ENCODE measurements at places on chromosomes 1 and 21. TPM values are rescaled to one million over a fixed set of nuclear protein-coding genes. Genes with fewer than 3 reads are reported as not detected.

DNA sequence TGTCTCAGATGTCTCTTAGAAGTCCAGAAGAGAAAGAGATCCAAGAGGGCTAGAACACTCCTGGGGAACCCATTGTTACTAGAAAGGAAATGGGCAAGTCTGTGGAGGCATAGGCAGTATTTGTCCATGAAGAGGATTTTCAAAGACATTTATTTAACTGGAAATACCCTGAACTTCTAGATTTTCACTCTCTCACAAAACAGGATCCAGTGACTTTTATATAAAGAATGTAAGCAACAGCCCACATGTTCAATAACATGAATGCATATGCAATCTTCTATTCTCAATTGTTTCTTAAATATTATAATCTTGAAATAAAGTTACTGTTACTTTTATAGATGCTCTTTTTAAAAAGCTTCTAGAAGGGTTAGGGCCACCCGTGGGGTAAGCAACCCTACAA is 53.4 kb downstream of the TBX15 start:
- H3K36me3 ChIP-seq, result peaks cover 5% of the 10 kb centered on the region
- no peak overlapping the region for H3K27ac ChIP-seq
- DNase-seq, result no peak
- H3K4me1 ChIP-seq, result peaks cover 7% of the 10 kb centered on the region

DNA sequence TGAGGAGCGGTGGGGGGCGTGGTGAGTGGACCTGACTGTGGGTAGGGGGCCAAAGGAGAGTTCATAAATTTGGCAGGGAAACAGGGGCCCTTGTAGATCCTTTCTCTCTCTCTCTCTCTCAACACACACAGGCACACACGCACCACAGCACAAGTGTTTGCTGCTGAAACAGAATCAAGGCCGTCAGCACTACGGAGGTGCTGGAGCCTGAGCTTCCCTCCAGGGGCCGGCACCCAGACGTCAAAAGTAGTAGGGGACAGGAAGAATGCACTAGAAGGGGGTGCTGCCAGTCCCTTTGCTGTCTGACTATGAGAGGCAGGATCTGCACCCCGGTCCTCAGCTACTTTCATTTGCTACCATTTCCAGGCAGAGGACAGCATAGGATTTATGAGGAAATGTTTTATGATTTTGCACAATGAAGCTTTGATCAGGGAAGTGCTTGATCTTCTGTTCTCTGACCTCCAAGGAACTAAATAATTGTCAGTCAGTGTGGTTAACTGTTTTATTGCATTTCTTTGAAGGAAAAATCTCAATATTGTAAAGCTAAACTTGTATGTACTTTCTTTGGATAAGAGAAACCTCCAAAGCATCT is 74.3 kb upstream of the FAM3B start:
- no peak overlapping the region for H3K4me3 ChIP-seq
- no peak overlapping the region for H3K27ac ChIP-seq
- no peaks in the 10 kb centered on the region for H3K4me1 ChIP-seq
- no peaks in the 10 kb centered on the region for H3K27me3 ChIP-seq
- H3K36me3 ChIP-seq, result peaks cover 25% of the 10 kb centered on the region
- no peak for DNase-seq

DNA sequence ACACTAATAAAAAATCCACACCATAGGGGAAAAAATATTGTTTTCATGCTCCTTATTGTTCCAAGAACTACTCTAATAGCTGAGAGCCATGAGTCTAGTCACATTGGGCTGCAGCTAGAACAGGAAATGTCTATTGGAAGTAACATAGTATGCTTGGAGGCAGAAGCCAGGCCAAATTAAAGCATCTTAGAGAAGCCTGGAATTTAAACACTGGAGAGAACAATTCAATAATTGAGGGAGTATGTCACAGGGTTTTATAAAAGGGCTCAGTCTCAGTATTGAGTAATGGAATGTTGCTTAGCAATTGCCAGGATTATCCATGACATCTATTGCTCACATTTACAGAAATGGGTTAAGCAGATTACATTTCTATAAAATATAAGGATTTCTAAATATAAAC is 471.3 kb downstream of the LMO4 start:
- no peak overlapping the region for H3K27ac ChIP-seq
- no peak for DNase-seq
- H3K27me3 ChIP-seq, result no peaks in the 10 kb centered on the region
- H3K4me1 ChIP-seq, result peaks cover 3% of the 10 kb centered on the region

The OR6P1 gene
- not detected for total RNA-seq

The KPRP gene
- not detected for total RNA-seq

The CHI3L2 gene
- total RNA-seq, result 2.4 TPM
